ENCODE measurements at places on chromosomes 1 and 21.

DNA sequence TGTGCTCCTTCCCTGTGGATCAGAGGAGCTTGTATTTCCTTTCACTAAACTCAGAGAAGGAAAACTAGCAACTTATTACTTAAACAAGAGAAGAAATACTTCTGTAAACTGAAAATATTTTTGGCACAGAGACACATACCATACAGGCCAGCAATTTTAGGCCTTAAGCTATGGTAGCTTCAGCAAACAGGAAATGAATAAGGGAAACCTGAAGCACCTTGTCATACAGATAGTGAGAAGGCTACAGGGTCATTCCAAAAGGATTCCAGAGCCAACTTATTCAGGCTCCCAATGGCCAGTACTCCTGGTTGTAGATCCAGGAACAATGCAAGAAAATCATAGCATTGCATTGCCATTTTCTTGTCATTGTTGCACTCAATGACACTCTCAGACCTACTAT lies 9.1 kb upstream of the KYAT3 start:
- DNase-seq, result no peak

DNA sequence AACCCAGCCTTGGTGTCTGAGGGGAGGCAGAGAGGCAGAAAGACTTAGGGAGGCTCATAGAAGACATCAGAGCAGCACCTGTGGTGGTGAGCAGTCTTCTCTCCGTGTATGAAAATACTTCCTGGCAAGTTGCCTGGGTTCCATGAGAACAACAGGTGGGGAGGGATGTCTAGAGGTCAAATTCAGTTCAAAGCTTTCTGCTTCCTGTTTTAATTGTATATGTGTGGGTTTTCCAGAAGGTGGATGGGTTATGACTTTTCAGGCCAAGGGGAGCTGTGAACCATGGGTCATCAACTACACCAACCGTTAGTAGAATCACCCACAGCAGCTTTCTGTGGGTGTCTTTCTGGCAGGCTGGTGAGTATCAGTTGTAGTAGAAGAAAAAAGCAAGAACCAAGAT lies 4.1 kb upstream of the FCRL2 start:
- DNase-seq, result no peak

DNA sequence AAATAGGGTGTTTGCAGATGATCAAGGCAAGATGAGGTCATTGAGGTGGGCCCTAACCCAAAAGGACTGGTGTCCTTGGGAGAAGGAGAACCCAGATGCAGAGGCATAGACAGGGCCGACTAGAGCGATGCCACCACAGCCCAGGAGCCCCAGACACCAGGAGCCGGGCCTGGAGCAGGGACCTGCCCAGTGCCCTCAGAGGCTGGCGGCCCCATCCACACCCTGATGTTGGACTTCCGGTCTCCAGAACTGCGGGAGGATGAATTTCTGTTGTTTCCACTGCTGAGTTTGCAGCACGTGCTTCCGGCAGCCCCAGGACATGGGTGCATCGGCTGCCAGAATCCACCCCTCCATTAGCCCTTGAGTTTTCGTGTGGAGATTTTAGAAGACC lies 7.2 kb upstream of the ACTRT2 start:
- no peak for DNase-seq

DNA sequence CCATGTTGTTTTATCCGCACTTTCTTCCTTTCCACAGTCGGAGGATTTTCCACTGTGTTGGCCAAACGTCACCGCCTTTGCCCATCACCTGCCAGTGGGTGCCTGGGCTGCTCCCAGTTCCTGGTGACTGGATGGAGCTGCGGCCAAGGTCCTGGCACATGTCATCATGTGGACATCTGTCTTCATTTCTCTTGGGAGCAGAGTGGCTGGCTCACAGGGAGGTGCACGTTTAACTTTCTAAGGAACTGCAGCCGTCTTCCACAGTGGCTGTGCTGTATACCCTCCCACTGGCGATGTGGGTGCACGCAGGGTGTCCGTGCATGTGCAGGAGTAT lies 19.5 kb upstream of the RNF223 start:
- no peak for DNase-seq

- DNase-seq, result no peak
Measured at GRCh38 chr1:114453361-114453784, 57.6 kb downstream of the TRIM33 start.

- DNase-seq, result no peak
Measured at GRCh38 chr1:39554277-39554676, 22.3 kb downstream of the PABPC4 start.

- no peak for DNase-seq
Measured at GRCh38 chr1:237411621-237412020, 369.6 kb downstream of the RYR2 start.

GRCh38 chr1:185536165-185536920 lies 197.8 kb upstream of the HMCN1 start:
- no peak for DNase-seq

DNA sequence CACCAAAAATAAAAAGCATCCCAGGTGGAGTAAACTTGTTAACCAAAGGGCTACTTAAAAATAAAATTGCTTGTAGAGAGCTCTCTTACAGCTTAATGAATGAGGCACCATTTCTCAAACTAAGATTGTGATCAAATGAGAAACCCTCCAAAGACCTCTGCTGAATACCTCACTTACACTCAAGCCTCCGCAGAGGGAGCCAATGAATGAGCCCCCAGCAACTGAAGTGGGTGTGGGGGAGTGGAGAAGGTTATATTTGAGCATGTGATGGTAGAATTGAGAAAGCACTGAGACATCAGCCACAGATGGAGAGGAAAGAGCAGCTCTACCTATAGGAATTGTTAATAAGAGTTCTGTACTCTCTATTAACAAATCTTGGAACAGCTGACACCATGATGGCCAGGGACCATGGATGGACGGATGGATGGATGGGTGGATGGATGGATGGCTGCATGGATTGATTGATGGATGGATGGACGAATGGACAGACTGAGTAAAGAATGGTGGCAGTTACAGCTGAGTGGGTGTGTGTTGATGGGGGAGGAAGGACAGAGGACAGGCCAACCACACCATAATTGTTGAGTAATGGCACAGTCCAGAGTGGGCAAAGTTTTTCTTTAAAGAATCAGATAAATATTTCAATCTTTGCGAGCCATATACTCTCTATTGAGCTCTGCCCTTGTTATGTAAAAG lies 20.3 kb upstream of the TIAM1 start:
- peak; percentile 64 for DNase-seq

DNA sequence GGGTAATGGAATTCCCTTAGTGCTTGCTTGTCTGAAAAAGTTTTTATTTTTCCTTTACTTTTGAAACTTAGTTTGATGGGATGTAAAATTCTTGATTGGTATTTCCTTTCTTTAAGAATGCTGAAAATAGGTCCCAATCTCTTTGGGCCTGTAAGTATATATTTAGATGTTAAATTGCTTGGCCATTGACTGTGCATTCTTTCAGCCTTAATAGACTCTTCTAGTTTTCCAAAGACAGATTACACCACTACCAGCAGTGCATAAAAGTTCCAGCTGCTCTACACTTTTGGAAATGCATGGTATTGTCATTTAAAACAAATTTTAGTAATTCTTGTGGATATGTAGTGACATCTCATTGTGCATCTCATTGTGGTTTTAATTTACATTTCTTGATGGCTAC lies 464.8 kb upstream of the USP24 start:
- DNase-seq, result no peak

- DNase-seq, result no peak
Measured at GRCh38 chr1:61078618-61079295, 3.6 kb upstream of the NFIA start.

DNA sequence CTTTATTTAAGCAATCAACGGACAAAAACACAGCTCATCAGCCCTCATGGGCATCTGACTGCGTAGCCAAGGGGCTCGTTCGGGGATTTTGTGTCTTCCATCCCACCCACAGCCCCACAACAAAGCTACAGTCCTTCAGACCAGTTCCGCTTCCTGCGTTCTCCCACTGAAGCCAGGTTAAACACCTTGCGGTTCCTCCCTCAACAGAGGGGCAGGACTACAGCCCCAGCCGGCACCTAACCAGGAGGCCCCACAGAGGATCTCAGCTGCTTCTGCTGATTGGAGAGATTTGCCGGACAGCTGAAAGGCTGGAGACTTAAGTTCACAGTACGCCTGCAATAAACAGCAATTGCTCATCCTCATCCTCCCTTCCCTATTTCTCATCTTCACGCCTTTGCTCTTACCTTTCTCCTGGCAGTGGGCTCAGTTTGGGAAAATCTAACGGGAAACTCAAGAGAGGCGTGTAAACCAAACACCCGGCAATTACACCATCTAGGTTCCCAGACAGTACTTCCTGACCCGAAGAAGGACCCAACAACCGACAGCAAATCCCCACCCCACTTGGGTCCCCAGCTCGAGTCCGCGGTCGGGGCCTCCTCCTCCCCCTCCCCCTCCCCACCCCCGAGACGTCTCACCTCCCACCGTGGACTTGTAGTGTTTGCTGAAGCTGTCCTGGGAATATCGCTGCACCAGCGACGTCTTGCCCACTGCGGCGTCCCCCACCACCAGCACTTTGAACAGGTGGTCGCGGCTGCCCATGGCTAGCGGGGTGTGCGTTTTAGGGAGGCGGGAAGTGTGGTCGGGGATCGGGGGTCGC lies 876 bp downstream of the RAB29 start:
- no peak for DNase-seq

- no peak for DNase-seq
Measured at GRCh38 chr1:167635156-167635648, 5.2 kb downstream of the RCSD1 start.

DNA sequence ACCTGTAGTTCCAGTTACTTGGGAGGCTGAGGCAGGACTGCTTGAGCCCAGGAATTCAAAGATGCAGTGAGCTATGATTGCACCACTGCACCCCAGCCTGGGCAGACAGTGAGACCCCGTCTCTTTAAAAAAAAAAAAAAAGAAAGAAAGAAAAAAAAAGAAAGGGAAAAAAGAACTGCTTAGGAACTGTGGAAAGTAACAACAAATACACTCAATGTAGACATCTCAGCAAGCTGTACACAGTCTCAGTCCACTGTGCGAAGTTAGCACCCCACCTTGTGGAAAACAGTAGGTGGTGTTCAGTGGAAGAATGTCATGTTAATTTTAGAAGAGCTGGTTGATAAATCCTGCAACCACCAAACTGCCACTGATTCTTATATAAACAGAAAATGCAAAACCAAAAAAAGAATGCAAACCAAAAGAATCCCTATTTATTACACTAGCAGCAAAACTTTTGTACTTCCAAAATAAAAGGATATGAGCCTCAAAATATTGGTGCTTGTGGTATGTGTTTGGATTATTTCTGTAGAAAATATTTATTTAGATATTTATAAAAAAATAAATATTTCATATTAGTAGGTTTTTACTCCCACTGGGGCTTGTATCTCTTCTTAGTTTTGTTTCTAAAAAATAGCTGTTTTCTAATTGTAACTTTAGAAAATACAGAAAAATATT lies 31.1 kb downstream of the ALG14 start:
- peak; percentile 43 for DNase-seq

DNA sequence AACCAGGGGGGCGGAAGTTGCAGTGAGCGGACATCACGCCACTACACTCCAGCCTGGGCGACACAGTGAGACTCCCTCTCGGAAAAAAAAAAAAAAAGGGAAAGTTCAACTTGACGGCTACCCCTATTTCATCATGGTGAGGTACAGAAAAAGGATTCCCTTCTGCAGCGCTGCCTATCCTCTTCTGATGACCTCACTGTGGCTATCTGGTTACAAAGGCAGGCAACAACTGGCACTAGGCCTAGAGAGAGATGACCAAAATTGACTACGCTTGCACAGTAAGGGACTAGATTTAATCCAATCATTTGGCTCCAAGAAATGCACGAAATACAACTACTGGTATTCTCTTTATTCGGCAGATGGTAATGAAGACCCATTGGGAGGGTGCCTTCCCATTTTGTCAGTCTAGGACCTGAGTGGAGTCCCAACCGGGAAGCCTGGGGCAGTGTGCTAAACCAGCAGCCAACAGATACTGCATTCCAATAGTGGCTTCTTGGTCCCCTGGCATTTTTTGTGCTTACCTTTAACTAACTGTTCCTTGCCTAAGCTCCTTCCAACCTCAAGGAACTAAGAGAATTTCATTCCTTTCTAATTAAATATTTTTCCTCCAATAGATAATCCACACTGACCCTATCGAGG lies 36.6 kb downstream of the ITPKB start:
- DNase-seq, result no peak

GRCh38 chr21:41957991-41958766 lies 4.4 kb upstream of the C2CD2 start:
- no peak for DNase-seq

GRCh38 chr1:211326140-211326527 lies 499 bp upstream of the TRAF5 start:
- no peak for DNase-seq

GRCh38 chr1:46927249-46927835 lies 13.9 kb downstream of the CYP4A11 start:
- no peak for DNase-seq

GRCh38 chr1:234694661-234695060 lies 84.7 kb upstream of the IRF2BP2 start:
- DNase-seq, result no peak

DNA sequence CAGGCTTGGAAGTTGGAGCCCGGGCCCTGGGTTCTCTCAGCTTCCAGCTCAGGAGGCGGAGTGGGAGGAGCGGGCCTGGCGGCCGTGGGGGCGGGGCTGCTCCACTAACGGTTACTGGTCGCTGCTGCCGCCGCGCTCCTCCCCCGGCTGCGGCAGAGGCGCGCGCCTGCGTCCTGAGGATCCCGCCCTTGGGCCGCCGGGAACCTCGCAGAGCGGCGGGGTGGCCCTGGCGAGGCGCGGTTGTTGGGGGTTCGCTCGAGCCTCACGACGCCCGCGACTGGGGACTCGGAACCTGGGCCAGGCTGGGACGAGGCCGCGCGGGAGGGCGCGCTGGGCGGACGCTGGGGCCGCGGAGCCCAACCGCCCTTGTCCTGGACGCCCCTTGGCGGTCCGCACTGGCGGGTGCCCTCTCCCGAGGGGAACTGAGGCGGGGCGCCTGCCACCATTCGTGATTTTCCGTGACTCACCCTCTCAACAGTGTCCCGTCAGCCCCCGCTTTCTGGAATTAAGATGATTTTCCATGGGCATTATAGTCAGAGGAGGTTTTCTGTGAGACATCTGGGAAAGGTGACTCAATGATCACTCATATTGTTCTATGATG lies 34.1 kb downstream of the OR2G3 start:
- peak; percentile 48 for DNase-seq

DNA sequence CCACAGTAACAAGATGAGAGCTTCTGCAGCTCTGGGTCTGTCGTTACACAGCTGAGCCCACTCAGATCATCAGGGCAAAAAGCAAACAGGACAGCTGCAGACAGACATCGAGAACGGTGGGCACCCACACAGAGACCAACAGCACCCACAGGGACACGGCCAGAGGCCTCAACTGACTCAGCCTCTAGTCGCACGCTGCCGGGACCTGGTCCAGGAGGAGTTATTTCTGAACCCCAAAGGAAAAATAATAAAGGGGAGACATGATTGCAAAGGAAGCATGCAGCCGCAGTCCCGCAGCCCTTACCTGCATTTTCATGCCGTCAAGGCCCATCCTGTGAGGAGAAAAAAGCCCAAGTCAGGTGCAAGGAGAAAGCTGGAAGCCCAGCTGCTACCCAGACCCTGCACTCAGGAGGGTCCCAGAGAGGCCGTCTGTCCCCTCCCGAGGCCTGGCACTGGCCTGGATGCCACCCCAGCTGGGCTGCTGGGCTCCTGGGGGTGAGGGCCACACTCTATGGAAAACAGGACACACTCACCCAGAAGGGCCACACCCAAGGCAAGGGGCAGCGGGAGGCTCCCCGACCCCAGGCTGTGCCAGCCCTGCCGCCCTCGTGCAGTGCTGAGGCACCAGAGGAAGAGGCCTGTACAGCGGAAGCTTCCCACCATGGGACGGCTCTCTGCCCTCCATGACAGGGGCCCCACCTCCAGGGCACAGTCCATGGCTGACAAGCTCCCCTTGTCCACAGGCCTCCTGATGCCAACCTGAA lies 15.7 kb downstream of the LSS start:
- DNase-seq, result no peak

GRCh38 chr1:109542657-109543056 lies 3.0 kb downstream of the GPR61 start:
- no peak for DNase-seq
